ENCODE measurements at places on chromosomes 7 and 10.
A peak's percentile ranks its signal among the peaks of the same experiment; 100 is the strongest.

GRCh38 chr7:47516985-47517600 is 64.8 kb downstream of the TNS3 start:
- H3K4me3 ChIP-seq = no peak overlapping the region
- H3K27me3 ChIP-seq = no peaks in the 10 kb centered on the region
- no peak overlapping the region for H3K27ac ChIP-seq
- H3K4me1 ChIP-seq = peaks cover 37% of the 10 kb centered on the region
- peaks cover 12% of the 10 kb centered on the region for H3K36me3 ChIP-seq
- DNase-seq = no peak

DNA sequence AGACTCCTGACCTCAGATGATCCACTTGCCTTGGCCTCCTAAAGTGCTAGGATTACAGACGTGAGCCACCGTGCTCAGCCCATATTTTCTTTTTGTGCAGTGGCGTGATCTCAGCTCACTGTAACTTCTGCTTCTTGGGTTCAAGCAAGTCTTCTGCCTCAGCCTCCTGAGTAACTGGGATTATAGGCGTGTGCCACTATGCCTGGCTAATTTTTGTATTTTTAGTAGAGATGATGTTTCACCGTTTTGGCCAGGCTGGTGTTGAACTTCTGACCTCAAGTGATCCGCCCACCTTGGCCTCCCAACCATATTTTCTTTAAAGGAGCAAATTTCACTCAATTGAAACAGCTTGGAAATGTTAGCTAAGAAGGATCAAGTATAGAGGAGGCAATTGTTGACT is 16.5 kb downstream of the GBF1 start:
- H3K4me1 ChIP-seq = peaks cover 6% of the 10 kb centered on the region
- H3K36me3 ChIP-seq = peaks cover 5% of the 10 kb centered on the region

GRCh38 chr7:112212571-112212970 is 6.1 kb downstream of the ZNF277 start:
- H3K27me3 ChIP-seq = no peaks in the 10 kb centered on the region
- peaks cover 18% of the 10 kb centered on the region for H3K4me1 ChIP-seq
- peaks cover 2% of the 10 kb centered on the region for H3K36me3 ChIP-seq

GRCh38 chr10:13340626-13341376 is 7.3 kb downstream of the SEPHS1 start:
- no peak overlapping the region for H3K27ac ChIP-seq
- H3K27me3 ChIP-seq = no peaks in the 10 kb centered on the region
- no peak for DNase-seq
- H3K4me1 ChIP-seq = peaks cover 5% of the 10 kb centered on the region
- H3K36me3 ChIP-seq = peaks cover 19% of the 10 kb centered on the region
- no peak overlapping the region for H3K4me3 ChIP-seq

GRCh38 chr10:31927884-31928548 is 615 bp downstream of the ARHGAP12 start:
- peak; percentile 49 for DNase-seq
- H3K36me3 ChIP-seq = no peaks in the 10 kb centered on the region
- H3K27ac ChIP-seq = peak overlapping the region; percentile 87
- H3K27me3 ChIP-seq = no peaks in the 10 kb centered on the region
- H3K4me3 ChIP-seq = peak overlapping the region; percentile 91

Measured in progenitor cell of endocrine pancreas (in vitro differentiated cells).